ENCODE measurements at places on chromosomes 6 and 20.
A peak's percentile ranks its signal among the peaks of the same experiment; 100 is the strongest.

- no peak for DNase-seq
Measured at GRCh38 chr20:32526125-32526524, 59.0 kb downstream of the NOL4L start.

GRCh38 chr20:17602493-17602892, 32.6 kb downstream of the DSTN start:
- DNase-seq: no peak

DNA sequence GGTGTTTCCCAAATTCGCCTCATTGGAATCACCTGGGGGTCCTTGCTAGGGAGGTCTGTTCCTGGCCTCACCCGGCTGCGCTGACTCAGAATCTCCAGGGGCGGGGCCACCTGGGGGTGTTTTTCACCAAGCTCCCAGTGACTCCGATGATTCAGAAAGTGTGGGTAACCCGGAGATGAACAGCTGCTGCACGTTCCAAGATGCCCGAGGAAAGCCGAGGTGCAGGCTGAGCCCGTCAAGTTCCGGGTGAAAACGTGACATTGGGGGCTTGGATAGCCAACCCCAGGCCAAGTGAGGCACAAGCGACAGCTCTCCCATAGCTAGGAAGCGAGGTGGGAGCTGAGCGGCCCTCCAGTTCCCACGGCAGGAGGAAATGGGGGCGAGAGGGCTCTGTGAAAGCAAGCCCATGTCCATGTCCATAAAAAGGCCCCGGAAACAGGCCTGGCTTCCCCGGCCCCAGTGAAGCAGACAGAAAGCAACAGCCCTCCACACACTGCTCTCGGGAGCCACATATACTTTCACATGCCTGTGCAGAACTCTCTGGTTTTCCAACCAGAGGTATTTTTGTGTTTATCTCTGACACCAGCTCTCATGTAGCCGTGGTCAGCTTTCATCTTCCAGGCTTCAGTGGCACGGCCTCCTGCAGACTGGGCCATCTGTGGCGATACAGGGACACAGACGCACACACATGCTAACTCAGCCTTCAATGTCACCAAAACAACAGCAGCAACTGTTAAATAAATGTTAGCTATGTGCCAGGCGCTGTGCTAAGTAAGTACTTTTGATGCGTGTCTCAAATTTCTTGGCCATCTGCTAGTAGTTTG, 90.7 kb upstream of the CCDC28A start:
- no peak for DNase-seq

DNA sequence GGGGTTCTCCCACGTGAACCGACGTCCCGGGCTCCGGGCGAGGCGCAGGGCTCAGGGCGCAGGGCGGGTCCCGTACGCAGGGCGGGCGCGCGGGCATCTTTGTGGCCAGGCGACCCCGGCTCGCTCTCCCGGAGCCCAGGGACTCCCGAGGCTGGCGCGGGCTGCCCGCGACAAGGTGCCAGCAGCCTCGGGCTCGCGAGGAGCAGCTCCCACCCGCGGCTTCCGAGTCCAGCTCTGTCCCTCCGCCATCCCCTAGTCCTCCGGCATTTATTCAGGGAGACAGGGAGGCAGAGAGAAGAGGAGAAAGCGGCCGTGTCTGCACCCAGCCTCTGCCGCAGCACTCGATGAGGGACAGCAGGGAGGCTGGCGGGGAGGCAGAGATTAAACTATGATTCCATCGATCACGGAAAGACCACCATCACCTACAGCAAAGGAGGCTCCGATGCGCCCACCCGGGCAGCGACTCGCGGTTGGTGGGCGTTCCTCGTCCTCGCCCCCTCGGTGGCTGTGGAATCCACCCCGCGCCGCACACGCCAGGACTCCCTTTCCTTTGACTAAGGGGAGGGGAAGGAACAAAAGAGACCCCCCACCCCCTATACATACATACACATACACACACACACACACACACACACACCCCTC, 1.1 kb downstream of the RGS17 start:
- DNase-seq: no peak

DNA sequence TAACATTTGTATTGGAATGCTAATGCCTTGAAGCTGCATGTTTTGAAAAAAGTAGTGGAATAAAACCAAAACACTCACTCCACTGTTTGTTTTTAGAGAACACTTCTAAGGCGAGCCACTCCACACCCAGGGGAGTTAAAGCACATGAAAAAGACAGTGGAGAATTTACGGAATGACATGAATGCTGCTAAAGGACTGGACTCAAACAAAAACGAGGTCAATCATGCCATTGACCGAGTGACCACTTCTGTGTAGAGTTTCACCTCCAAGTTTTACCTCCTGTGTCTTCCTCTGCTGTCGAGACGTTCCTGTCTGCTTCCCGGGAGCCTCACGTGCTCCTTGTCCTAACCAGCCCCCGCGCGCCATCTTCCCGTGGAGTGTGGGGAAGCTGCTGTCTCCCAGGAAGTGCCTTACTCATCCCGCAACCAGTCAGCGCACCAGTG, 127.8 kb downstream of the LRRC1 start:
- no peak for DNase-seq

GRCh38 chr20:40869218-40870147, 159.1 kb upstream of the TOP1 start:
- DNase-seq: no peak

GRCh38 chr20:54047720-54048119, 22.7 kb downstream of the BCAS1 start:
- DNase-seq: no peak

GRCh38 chr20:45359406-45360148, 3.4 kb upstream of the SYS1 start:
- DNase-seq: no peak

DNA sequence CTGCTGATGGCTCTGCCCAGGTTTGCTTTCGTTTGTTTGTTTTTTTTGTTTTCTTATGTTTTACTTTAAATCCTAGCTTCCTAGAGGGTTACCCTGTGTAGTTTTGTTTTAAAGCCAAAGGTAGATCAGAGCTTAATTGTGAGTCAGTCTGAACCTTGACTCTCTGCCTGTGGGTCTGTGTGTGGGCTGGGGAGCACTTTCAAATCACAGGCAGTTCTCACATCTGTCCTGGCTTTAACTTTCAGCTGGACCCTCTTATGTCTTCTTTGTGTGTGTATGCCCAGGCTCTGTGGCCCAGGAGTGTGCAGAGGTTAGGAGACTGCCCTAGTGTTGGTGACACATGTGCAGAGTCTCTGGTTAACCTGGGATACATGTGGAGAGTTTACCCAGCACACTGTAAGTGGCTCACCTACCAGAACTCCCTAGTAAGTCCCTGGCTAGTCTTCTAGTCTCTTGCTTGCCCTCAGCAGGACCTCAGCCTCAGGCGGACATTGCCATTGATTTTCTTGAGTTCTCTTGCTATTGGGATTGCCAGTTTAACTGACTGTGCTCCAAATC, 19.0 kb downstream of the HIVEP1 start:
- no peak for DNase-seq

DNA sequence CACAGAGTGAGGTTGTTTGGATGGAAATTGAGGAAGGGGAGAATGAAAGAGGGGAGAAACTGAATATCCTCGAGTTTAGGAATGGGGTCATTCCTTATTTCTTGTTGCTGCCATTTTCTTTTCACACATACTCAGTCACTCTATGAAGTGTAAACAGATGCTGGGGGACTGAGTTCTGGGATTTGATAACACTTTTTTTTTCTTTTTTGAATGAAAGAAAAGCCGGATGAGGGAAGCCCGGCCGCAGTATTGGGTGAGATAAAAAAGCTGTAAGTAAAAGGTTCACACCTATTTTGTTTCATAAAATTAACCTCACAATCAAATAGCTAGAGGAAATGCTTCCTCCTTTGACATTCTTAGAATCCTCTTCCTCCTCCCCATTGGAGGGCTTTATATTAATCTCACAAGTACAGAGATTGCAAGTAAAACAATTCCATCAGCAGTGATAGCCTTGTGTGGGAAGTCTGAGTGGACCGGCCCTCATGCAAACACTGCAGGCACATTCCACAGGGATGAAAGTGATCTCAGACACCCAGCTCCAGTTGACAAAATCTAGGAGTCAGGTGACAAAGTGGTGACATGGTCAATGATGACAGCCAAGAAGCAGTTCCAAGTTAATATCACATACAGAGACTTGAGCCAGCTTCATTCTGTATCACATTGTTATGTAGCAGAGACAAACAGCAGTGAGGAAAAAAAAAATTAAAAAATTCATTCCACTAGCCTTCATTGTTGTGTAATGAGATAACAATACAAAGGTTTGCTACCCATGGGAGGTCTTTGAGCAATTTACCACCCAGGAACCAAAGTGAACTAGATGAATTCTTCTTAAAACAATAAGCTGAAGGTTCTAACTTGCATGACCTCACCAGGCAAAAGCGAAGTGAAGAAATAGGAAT, 391.1 kb upstream of the HSF2 start:
- DNase-seq: no peak

DNA sequence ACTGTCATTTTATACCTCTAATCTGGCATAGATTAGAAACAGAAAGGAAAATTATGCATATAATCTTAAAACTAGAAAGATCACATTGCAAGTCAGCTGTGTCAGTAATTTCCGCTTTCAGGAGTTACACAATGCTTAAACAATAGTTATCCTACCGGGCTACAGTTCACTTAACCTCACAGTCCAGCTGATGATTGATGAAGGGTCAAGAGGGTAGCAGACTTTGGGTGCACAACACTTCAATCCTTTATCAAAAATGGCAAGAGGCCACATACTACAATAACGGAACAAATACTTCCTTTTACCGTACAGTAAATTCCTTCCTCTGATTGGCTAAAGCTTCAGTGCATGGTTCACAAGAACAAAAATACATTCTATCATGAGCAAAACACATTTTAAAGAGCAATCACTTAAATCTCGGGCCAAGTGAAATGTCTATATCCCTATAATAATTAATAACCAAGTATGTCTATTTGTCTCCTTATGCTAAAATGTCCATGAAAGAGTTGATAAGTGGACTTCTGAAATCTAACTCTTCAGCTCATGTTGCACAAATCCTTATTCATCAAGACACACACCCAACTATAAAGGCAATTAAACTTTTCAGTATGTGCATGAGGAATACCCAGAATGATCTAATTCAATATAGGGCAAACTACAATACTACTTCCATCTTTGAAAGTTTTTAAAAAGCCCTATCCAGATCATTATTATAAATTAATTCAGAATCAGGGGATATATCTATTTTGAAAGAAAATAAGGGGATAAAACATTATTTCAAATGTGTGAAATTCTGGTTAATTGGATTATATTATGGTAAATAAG, 76.8 kb downstream of the HIVEP2 start:
- no peak for DNase-seq

- DNase-seq: no peak
Measured at GRCh38 chr6:63640062-63640461, 4.5 kb downstream of the PHF3 start.

DNA sequence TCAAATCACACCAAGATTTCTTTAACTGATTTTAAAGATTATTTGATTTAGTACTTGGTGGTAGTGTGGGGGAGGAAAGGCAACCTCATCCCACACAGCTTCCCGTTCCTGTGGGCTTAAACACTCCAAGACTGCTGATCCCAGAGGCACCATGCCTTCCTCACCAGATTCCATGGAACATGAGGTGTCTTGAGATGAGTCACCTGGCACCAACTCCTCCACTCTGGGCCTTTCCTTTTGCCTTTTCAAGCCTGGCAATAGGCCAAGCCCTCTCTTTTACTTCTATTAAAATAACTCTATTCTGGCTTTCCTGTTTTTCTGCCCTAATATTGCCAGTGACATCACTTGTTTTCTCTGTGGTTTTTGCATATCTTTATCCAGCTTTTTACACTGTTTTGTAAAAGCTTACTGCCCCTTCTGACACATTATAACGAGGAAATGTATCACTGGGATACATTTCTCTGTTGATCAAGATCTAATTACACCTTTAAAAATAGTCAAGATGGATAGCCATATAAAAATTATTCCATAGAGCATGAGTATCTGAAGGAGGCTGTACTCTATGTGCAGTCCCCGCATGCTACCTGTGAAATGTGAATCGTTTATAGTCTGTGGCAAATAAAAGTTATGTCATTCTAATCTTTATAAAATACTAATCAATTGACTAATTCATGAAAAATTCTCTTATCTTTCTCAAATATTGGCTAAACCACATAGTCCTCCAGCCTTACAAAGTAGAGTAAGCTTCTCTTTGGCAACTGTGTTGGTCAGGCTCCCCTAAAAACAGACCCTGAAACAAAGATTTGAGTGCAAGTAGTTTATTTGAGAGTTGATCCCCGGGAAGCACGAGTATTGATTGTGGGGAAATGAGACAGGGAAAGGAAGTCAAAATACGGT, 257.8 kb upstream of the KCNQ5 start:
- no peak for DNase-seq

GRCh38 chr6:29710281-29710941, 12.8 kb upstream of the HLA-F start:
- no peak for DNase-seq

- no peak for DNase-seq
Measured at GRCh38 chr6:121771937-121772720, 336.7 kb downstream of the GJA1 start.

DNA sequence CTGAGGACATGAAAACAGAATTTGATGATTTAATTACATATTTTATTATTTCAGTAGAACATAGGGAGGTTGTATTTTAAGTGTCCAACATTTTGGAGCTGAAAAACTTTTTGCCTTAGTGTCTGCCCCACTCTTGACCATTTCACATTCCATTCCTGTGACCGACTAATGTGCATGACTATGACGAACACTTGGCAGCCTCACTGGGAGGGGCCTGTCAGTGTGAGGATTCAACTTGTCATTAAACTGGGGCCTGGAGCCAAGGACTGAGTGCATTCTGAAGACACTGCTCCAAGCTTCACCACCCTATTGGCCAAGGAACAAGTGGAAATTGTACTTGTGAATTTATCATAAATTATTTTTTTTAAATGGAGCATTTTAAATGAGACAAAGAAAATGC, 661.3 kb downstream of the BCKDHB start:
- DNase-seq: no peak

- no peak for DNase-seq
Measured at GRCh38 chr20:34459209-34459897, 56.9 kb upstream of the DYNLRB1 start.

GRCh38 chr6:125793863-125794262, 3.1 kb downstream of the NCOA7 start:
- no peak for DNase-seq

- DNase-seq: no peak
Measured at GRCh38 chr20:61726979-61727378, 338.7 kb downstream of the TAF4 start.

GRCh38 chr6:53258774-53259155, 90.0 kb downstream of the ELOVL5 start:
- DNase-seq: peak; percentile 6

DNA sequence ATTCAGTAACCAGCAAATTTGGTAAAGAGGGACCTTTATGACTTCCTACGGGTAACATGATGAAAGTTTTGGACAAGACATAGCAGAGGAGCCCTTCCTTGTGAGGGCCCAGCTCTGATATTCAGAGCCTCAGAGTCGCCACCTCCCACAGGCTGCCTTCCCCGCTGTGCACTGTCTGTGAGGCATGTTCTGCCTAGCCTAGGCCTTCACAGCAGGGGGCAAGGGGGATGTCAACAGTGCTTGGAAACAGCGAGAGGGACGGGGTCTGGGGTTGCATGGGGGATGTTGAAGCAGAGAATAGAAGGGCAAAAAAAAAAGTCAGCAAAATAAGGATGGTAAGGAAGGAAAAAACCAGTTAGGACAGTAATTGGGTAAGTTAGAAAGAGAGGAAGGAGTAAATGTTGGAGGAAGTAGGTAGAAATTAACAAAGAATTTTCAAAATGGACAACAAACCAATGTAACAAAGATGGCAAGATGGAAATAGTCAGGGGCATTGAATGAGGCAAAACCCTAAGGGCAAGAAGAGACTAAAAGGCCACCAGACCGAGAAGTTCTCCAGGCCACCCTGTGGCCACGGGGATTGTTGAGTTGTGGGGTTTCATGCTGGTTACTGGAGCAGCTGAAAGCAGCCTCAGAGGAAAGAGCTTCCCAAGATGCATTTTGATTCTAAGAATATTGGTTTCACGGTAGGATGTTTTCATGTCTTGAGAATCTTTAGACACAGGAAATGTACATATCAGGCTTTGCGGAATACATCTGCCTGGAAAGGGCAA, 139.8 kb downstream of the LY86 start:
- no peak for DNase-seq

All from Kasumi-1 (cell line).